ENCODE measurements at places on chromosomes 5 and 9. TPM values are rescaled to one million over a fixed set of nuclear protein-coding genes. Genes with fewer than 3 reads are reported as not detected.

PRR16 gene
- 1.7 TPM for polyA plus RNA-seq

PCAT7 gene
- polyA plus RNA-seq, result 0.40 TPM

C5orf46 gene
- polyA plus RNA-seq, result not detected

SHC3 gene
- 2.7 TPM for polyA plus RNA-seq

KLF4 gene
- polyA plus RNA-seq, result 6.4 TPM

SYNPO gene
- 85.9 TPM for polyA plus RNA-seq

SUB1 gene
- 295 TPM for polyA plus RNA-seq

FGF10 gene
- polyA plus RNA-seq, result 8.7 TPM

CCL28 gene
- 4.2 TPM for polyA plus RNA-seq

FBP2 gene
- 0.10 TPM for polyA plus RNA-seq

C5orf52 gene
- polyA plus RNA-seq, result not detected

MLANA gene
- polyA plus RNA-seq, result 1.0 TPM

GRCh38 chr9:117970276-117971050 lies 266.3 kb downstream of the TLR4 start:
- DNase-seq, result no peak

DNA sequence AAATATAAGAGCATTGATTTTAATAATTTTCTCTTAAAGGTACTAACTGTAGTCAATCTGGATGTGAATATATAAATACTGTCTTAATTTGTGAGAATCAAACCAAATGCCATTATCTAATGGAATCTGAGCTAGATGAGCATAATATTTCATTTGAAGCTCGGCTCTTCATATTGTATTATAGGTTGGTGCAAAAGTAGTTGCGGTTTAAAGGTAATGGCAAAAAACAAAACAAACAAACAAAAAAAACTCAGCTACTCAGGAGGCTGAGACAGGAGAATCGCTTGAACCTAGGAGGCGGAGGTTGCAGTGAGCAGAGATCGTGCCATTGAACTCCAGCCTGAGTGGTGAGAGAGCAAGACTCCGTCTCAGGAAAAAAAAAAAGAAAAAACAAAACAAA lies 96.4 kb downstream of the CFAP90 start:
- DNase-seq, result no peak

DNA sequence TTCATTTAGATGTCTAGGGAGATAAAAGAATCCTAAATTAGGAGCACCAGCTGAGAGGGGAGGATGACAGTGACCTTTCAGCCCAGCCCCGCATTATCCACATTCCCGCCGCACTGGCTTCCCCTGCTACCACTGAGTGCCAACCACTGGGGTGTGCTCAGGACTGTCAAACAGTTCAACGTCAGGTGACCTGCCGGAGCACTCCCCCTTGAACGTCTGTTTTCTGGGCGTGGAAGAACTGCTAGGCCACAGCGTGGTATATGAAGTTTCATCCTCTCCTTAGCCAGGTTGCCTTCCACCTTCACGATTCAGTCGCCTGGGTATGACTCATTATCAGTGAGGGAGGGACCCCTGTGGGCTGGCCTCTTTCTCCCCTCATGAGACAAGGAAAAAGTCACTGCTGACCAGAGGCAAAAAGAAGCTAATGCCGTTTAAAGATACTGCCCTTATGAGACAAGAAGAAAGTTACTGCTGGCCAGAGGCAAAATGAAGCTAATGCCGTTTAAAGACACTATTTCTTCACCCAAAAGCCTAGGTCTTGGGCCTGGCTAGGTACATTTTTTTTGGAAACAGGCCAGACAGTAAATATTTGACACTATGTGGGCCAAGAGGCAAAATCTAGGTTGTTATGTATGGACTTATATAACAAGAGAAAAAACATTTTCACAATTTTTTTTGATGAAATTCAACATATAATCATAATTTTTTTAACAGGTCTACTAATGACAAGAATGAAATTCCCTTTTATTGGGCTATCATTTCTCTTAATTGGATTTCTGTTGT lies 4.6 kb downstream of the NMRK1 start:
- peak; percentile 29 for DNase-seq

- no peak for DNase-seq
These were observed 233.7 kb downstream of the GLIS3 start for GRCh38 chr9:4066120-4066519.

GRCh38 chr9:92952906-92953610 lies 5.7 kb downstream of the FGD3 start:
- no peak for DNase-seq

DNA sequence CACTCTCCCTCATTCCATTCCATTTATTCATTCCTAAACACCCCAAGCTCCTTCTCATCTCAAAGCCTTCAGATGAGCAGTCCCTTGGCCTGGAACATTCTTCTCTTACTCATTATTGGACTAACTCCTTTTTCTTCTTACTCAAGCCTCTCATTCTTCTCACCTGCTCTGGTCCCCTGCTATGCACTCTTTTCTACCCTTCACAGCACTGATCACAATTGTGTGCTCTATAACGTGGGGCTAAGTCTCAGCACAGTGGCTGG lies 212.4 kb downstream of the MAPKAP1 start:
- DNase-seq, result no peak

GRCh38 chr5:109614301-109614700 lies 75.4 kb upstream of the MAN2A1 start:
- DNase-seq, result no peak

GRCh38 chr9:71646131-71646530 lies 122.2 kb downstream of the CEMIP2 start:
- no peak for DNase-seq

- DNase-seq, result no peak
These were observed 38.5 kb upstream of the SLC44A1 start for GRCh38 chr9:105205787-105206495.

DNA sequence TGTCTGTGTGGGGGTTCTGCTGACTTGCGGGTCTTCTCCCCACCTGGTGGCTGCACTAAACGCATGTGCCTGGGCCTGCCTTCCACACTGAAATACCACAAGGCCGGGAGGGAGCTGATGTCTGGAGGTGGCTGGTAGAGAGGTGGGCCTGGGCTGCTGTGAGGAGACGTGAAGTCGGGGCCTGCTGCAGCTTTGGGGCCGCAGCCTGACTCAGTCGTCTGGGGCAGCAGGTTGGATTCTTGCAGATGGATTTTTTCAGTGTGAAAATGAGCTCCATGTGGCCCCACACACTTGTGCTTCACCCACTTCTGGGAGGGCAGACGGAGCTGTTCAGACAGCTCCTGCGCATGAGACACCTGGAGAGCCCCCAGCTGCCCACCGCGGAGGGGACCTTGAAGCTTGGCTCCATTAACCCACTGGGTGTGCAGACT lies 29.3 kb downstream of the COL5A1 start:
- no peak for DNase-seq

DNA sequence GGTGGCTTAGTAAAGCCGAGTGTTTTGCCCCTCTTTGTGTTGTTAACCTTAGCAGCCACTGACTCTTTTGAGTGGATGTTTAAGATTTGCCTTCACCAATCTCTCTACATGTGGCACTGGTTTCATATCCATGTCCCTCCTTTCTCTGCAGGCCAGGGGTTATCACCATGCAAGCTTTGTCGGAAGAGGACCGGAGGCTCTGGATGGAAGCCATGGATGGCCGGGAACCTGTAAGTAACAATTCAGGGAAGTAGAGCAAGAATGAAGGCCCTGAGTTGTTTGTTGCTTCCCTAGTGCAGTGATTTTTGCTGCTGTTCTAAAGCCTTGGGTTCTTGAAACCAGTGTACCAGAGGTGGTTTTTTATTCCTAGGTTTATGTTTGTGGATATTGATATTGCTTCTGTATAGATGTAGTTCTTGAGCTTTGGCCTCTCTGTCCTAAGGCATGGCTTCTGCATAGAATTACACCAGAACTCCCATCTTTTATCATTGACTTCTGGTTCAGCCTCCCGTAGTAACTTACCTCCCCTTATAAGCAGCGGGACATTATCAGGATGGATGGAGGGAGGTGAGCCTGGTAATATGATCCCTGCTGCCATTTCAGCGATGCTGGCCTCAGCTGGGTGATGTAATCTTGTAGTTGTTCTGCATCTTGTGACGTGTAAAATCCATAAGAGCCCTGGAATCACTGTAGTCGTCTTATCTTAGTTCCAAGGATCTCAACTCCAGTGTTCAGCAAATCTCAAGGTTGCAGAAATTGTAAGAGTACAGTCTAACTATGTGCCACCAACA lies 161.9 kb downstream of the ARHGAP26 start:
- DNase-seq, result no peak

DNA sequence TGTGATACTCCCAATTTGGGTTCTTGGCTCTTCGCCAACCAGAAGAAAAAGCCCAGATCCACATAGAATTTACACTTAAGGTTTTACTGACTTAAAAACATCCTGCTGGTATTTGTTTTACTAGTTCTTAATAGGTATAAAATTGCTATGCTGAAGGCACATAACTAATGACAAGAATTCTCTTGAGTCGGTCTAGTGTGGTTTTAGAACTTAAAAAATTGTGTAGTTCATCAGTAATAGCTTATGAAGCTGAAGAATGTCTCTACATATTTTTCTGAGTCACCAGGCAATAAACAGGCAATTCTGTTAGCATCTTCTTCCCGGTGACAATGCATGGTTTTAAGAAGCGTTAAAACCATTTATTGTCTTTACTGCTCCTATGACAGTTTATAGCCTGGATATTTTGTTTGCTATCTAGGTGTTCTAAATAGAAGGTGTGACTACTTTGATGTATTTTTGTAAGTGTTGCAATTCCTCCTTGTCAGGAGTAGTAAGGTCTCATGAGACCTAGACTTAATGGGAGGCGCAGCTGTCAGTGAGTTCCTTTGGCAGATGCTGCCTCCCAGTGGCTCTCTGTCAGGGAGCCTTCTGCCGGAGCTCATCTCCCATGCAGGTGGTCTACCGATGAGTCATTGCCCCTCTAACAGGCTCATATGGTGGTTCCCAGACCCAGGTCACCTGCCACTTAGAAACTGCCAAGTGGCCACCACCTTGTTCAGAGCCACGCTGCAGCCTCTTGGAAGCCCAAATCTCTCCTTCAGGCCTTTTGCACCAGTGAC lies 173.8 kb downstream of the MAST4 start:
- no peak for DNase-seq

DNA sequence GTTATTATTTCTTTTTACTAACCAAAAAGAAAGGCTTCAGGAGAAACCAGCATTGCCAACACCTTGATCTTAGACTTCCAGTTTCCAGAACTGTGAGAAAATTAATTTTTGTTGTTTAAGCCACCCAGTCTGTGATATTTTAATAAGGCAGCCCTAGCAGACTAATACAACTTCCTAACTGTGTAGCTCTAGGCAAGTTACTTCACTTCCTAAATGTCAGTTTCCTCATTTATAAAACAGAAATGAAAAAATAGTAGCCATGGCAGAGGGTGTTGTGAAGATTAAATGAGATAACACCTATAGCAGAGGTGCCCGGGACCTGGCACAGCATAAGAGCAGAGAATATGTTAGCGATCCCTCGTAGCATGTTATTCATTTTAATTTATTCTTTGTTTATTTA lies 66.6 kb upstream of the HAND1 start:
- DNase-seq, result no peak
